ENCODE measurements at places on chromosomes 11 and 22. TPM values are rescaled to one million over a fixed set of nuclear protein-coding genes. Genes with fewer than 3 reads are reported as not detected.

The SLC22A6 gene
- not detected for total RNA-seq

The TRIM68 gene
- 11.5 TPM for total RNA-seq

The NAALADL1 gene
- total RNA-seq, result not detected

The ABCC8 gene
- total RNA-seq, result not detected

The B4GALNT4 gene
- 64.6 TPM for total RNA-seq

The SPINDOC gene
- total RNA-seq, result 48.3 TPM

The SMIM35 gene
- total RNA-seq, result not detected

The C11orf87 gene
- 0.07 TPM for total RNA-seq

The CRACR2B gene
- 2.6 TPM for total RNA-seq

The PRRG4 gene
- total RNA-seq, result 0.14 TPM

The API5 gene
- 118 TPM for total RNA-seq

The C22orf23 gene
- not detected for total RNA-seq

The CXCR5 gene
- 0.07 TPM for total RNA-seq

The DGCR6L gene
- 33.3 TPM for total RNA-seq

The KCNJ1 gene
- total RNA-seq, result 0.14 TPM

The PTPN5 gene
- 0.07 TPM for total RNA-seq

The PANX2 gene
- total RNA-seq, result 2.8 TPM

The OR4C11 gene
- total RNA-seq, result not detected

The RIMBP3B gene
- total RNA-seq, result 0.16 TPM

The LMO2 gene
- total RNA-seq, result 1.8 TPM

The PDXP gene
- 18.9 TPM for total RNA-seq

All from astrocyte (in vitro differentiated cells and primary cell).